ENCODE measurements at places on chromosomes 3 and 15.

- no peak for DNase-seq
These were observed 17.6 kb downstream of the SHQ1 start for GRCh38 chr3:72830452-72831223.

DNA sequence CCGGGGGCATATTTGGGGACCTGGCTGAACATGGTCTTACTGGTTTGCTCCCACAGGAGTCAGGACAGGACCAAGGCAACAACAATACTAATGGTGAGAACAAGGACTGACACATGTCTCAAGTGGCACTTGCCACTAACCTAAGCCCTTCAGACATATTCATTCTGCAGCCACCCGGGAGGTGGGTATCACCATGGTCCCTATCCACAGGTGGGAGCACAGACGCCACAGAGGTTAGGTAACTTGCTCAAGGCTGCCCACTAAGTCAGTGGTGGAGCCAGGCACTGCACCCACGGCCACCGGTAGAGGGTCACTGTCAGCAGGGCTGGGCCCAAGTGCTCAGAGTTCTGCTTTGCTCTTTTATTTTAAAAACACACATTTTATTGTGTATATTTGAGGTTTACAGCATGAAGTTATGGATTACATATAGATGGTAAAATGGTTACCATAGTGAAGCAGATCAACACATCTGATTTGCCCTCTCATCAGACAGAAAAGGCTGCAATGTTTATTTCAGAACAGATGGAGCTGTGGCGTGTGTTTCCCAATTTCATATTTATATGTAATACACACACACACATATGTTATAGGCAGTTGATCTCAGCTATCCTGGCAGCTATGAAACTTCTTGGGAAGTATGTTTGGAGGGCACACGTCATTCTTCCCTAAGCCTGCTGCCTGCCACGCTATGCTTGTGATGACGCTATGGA lies 30.0 kb upstream of the SLC41A3 start:
- DNase-seq = no peak

- DNase-seq = no peak
These were observed 24.7 kb downstream of the KAT2B start for GRCh38 chr3:20064796-20065564.

GRCh38 chr15:85622221-85622831 lies 172.4 kb downstream of the KLHL25 start:
- DNase-seq = no peak

DNA sequence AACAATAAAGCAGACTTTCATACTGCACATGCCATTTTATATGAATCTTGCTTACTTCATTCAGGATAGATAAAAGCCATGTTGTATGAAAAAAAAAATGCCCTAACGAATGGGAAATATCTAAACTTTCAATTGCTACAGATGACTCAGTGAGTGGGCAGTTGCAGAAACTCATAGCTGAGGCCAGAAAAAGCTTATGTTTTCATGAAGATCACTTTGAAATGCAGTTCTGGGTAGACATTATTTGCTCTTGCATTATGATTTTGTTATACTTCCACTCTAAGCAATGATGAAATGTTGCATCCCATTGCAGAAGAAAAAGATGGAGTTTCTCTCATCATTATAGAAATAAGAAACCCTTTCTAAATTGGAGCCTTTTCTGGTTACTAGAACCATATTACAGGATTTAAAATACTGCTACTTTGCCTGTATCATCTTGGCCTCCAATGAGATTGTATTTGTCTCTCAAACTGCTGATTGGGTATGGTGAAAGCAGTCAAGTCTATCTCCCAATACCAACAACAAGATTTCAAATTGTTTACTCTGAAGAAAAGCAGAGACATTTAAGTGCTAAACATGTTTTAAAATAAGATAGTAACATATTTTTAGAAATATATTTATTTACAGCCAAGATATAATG lies 17.0 kb downstream of the PEAK1 start:
- no peak for DNase-seq

DNA sequence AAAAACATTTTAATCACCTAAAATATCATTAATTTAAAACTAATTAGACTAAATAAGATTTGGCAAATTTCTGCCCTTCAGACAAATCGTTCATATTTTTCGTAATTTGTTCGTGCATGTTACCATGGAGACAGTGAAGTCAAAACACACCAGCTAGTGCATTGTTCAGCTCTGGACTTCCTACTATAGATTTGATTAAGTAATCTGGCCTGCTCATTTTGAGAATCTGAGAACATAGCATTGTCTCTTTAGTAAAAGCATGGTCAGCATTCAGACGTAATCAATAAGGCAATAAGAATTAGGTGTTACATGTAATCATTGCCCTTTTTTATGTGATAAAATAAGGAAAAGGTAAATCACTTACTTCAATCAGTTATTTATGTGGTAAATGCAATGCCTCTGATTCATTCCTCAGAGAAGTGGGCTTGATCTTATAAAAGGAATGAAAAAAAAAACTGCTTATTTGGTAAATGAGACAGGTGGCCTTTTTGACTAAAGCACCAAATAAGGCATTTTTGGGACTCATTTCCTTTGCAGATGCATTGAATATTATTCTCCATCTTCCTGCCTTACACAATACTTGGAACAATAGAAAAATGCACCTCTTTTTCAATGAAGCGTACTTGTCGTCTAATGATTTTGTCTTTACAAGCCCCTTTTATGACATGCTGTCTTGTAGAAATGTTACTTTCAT lies 84.5 kb upstream of the FNDC3B start:
- no peak for DNase-seq

DNA sequence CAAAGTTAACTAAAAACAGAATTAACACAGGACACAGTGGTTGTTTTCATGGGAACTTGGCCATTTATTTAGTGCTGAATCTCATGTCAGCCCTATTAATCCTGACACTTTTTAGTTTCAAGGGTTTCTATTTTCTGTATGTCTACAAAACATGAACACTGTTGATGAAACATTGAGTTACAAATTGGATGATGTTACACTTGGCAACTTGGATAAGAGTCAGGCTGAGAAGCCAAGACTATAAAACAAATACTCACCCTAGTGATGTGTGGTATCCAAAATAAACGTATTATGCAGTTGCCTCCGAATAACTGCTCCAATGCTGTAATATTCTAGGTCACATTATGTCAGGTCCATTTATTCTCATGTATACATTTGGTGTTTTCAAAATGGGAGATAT lies 349.6 kb downstream of the ZIC1 start:
- DNase-seq = no peak

GRCh38 chr3:40186508-40186907 lies 123.0 kb upstream of the EIF1B start:
- DNase-seq = no peak

- DNase-seq = no peak
These were observed 842 bp upstream of the LRIG1 start for GRCh38 chr3:66501483-66502244.

DNA sequence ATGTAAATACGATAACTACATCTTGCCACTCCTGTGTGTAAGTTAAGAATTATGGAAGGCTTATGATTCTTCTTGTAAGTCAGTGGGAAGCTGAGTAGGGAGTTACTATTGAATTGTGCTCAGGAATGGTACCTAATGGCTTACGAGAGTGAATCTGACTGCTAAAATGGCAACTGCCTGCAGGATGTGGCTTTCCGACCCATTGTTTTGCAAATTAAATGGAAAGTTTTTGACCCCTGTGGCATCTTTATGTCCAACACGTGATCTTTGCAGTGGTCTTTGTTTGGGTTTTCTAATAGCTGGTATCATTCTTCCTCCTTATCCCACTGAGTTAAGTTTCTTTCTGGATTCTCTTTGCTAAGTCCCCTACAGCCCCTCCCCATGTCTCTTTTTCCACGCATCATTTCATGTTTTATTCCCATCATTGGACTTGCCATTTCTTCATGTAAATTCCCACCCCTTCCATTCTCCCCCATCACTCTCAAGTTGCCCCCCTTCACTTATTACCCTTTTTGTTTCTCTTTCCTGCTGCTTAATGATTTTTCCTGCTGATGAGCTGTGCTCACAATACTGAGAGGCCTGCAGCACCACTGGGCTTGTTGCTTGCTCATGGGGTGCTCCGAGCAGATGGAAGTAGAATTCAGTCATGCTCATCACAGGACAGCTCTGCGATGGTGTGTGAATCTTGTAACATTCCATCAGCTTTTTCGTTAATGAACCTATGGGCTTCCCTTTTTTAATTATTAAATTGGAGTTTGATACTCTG lies 428.2 kb upstream of the IL12A start:
- no peak for DNase-seq

DNA sequence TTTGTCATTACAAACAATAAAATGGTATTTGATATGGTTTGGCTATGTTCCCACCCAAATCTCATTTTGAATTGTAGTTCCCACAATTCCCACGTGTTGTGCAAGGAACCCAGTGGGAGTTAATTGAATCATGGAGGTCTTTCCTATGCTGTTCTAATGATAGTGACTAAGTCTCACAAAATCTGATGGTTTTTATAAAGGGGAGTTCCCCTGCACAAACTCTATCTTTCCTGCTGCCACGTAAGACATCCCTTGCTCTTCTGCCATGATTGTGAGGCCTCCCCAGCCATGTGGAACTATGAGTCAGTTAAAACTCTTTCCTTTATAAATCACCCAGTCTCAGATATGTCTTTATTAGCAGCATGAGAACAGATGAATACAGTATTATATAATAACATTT lies 15.4 kb upstream of the AADAC start:
- no peak for DNase-seq

- no peak for DNase-seq
These were observed 85.4 kb downstream of the SLC6A11 start for GRCh38 chr3:10901296-10901945.

DNA sequence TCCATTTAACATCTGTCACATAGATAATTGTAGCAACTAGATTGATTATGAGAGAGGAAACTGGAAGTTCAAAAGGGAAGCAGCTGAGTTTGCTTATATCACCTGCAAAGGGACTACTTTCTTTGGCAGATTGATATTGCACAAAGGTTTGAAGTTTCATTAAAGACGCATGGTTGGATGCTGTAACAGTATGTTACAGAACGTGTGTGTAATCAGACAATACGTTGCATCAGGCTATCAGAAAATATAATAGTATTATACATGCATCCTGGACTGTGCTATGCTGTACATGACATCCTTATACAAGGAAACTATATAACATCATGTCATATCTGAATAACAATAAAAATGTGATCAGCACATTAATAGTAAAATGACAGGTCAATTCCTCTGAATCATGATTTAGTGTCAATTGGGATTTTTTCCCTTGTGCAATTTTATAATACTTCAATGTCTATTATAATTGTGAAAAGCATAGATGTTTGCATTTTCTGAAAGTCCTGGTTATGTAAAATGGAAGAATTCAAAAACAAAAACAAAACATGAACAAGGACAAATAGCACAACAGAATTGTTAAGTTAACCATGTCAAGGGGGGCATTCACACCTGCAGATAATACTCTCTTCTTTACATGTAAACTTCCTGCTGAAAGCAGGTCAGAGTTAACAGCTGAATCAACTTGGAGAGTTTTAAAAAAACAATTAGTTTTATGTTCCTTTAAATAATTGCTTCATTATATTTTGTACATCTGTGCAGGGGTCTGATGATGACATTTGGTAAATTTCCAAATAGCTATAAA lies 283.2 kb upstream of the KCNH8 start:
- DNase-seq = no peak

- DNase-seq = no peak
These were observed 273.3 kb downstream of the NSUN3 start for GRCh38 chr3:94336046-94336753.

DNA sequence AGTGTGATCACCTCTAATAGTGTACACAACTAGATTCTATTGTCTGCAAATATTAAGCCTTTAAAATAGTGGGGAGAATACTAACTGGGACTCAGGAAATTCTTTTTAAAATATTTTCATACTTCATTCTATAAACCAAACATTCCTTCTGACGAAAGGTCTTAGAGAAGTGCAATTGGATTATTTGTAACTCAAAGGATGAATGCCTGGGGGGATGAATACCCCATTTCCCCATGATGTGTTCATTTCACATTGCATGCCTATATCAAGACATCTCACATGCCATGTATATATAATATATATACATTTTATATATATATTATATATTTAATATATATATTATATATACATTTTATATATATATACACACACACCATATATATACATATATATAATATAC lies 189.9 kb downstream of the VGLL3 start:
- DNase-seq = no peak

DNA sequence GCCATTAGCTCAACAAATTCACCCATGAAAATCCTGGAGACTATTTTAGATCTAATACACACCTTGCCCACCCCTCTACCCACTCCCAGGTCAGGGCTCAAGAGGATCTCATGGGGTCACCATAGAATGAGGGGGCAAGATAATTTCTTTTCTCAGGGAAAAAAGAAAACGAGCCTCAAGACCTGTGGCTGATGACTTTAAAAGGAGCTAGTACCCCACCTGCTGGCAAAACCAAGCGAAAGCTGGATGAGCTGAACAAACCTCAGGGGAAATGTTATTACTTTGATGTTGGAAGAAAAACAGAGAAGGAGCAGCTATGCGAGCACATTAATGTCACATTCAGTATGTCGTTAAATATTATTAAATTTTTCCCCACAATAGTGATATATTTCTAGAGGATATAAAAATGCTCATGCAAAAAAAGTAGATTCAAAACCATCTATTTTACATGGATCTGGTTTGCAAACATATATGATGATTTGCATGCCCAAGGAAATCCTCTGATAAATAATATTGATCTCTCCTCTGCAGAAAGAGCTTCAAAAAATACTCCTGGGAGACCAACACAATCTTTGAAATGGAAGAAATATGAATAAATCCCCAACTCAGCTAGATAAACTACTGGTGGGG lies 37.7 kb downstream of the PLD1 start:
- DNase-seq = no peak

GRCh38 chr15:48795901-48796300 lies 15.0 kb downstream of the CEP152 start:
- no peak for DNase-seq

GRCh38 chr15:93372208-93372864 lies 283.3 kb upstream of the RGMA start:
- no peak for DNase-seq

GRCh38 chr15:36186376-36186775 lies 393.1 kb upstream of the CDIN1 start:
- DNase-seq = no peak

DNA sequence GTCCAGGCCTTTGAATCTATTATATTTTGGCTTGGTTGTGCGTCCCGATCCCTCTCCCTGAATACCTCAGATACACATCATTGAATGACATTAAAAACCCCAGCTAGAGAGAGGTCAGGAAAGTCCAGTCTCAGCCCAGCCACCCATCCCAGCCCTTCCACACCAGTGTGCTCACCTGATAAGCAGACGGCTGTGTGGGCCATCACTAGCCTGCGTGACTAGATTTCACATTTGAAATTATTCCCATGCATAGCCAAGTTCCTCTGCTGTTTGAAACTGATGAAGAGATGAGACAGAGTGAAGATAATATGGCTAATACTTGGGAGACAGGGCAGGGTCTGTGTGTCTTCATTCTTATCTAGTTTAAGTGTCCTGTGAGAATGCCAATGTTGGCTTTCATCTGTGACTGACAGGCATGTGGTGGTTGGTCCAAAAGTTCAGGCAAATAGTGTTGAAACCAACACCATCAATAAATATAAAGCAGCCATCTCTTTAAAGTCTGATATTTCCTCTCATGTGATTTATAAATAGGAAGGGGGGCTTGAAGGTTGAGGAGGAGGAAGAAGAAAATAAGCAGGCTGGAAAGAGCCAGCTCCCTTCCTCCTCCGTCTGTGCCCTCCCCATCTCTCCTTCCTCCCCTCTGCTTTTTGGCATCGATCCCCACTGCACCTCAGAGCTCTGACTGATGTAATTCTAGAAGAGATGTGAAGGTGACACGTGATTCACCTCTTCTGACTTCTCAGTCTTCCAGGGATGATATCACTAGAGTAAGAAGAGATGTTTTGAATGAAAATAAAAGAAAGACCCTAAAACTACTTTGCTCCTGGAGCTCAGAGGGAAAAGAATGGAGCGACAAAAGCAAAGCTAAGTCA lies 5.1 kb downstream of the FAM43A start:
- no peak for DNase-seq
